GM23338 (cell line): ENCODE measurements at places on chromosomes 12 and 14.

- peak; percentile 79 for DNase-seq
These were observed 12.8 kb downstream of the ZFHX2 start for GRCh38 chr14:23538785-23539184.

DNA sequence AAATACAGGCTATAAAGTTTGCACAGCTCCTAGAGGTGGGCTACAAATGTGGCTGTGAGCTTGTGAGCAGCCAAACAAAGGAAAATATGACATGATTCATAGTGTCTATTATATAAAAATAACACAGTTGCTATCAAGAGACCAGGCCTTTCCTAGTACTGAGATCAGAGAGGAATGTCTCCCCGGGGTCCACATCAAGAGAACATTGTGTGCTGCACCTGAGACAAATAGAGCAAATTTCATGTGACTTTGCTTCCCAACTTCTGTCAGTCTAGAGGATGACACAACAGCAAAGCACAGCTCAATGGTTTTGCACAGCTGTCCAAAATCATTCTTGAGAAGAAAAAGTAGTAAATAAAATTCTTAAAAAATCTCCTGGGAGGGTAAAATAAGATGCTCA is 297.5 kb upstream of the PRKD1 start:
- no peak for DNase-seq

- no peak for DNase-seq
These were observed 27.2 kb upstream of the ADAMTS20 start for GRCh38 chr12:43579206-43579605.

- DNase-seq, result no peak
These were observed 661.0 kb downstream of the RPS29 start for GRCh38 chr14:48925184-48925583.
